ENCODE measurements at places on chromosomes 6 and 20.
A peak's percentile ranks its signal among the peaks of the same experiment; 100 is the strongest.

DNA sequence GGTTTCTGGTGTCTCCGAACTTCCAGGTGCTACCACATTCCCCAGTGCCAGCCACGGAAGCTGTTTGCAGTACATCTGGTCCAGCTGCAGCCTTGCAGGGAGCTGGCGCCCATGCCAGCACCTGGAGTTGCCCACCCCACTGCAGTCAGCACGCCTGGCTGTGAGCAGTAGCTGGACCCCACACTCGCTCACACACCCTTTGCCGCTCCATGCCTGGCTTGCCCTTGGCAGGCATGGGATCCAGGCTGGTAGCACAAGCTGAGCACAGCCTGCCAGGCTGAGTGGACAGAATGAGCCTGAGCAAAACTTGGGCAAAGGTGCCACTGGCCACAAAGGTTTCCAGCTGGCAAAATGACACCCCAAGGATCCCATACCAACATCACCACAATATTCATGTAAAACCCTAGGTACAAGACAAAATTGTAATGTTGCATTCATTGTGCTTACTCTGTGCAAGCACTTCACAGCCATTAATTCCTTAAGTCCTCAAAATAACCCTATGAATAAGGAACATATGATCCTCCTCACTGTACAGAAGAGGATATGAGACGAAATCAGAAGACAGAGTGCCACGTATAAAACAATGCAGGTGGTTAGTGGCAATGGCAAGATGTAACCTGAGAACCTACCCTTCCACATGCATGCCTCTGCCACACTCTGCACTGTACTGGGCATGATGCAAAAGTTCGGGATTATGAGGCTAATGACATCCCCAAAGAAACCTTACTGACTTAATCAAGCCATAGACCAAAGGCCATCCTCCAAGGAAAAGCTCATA is 18.3 kb downstream of the KIF16B start:
- no peak for DNase-seq

- no peak for DNase-seq
These were observed 25.0 kb downstream of the POLR1C start for GRCh38 chr6:43541774-43542471.

DNA sequence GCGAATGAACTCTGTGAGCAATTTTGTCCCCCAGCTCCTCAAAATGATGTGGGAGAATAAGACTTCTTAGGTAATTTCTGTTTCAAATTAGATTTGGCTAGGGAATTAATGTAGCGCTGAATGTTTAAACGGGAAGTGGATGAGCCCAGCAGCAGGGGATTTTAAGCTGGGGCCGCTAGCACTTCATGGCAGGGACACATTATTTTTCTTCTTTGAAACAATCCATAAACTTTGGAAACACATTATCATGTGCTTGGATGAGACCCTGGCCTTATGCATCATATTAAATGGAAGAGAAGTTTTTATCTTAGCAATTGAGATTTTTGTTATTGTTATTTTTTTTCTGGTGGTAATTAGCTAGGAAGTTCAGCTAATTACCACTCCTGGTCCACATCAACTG is 74.2 kb upstream of the FUCA2 start:
- DNase-seq, result no peak

- DNase-seq, result no peak
These were observed 10.9 kb upstream of the SLC22A7 start for GRCh38 chr6:43286980-43287716.

GRCh38 chr6:160331204-160331603 is 17.0 kb upstream of the SLC22A3 start:
- no peak for DNase-seq

GRCh38 chr6:7324520-7324919 is 11.5 kb upstream of the SSR1 start:
- DNase-seq, result peak; percentile 87

GRCh38 chr6:167420858-167421766 is 96.2 kb downstream of the TTLL2 start:
- no peak for DNase-seq

GRCh38 chr6:34865107-34865506 is 22.7 kb downstream of the TAF11 start:
- DNase-seq, result no peak

DNA sequence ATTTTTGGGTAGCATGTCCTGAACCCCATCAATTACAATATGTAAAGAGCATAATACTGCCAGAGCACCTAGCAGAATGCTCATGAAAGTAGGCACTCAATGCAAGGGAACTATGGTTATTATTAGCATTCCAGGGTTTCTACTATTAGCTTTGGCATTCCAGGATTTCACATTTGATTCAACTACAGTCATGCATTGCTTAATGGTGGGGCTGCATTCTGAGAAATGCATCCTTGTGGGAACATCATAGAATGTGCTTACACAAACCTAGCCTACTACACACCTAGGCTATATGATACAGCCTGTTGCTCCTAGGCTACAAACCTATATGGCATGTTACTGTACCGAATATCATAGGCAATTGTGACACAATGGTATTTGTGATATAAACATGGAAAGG is 247.8 kb downstream of the CD83 start:
- no peak for DNase-seq

DNA sequence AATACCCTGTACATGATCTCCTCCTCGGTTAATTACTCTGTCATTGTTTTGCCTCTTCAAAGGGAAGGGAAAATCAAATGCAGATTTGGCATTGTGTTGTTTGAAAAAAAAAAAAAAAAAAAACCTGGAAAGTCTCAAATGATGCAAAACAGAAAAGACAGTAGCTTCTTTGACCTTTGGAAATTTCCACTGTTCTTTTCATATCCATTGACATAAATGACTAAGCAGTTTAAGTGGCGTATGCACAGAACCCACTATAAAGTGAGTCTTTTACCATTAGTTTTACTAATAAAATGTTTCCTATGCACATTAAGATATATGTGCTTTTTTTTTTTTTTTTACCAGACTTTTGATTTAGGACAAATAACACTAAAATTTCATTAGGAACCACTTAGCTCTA is 704.3 kb downstream of the TFAP2A start:
- DNase-seq, result no peak

GRCh38 chr20:547394-547793 is 3.8 kb upstream of the CSNK2A1 start:
- DNase-seq, result no peak

DNA sequence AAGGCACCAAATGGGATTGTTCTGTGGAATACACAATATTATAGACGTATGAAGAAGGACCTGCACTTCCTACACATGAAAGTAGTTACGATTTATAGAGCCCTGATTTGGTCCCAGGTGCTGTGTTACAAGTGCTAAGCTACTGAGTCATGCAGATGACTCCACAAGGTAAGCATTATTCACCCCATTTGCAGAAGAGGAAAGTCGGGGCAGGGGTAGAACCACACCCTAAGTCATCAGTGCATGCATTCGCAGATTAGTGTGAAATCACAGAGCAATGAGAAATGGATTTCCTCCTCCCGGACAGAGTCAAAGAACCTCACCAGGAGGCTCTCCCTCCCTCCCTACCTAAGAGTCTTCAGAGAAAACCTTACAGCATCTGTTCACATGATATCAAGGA is 279.5 kb downstream of the LRFN2 start:
- DNase-seq, result no peak

DNA sequence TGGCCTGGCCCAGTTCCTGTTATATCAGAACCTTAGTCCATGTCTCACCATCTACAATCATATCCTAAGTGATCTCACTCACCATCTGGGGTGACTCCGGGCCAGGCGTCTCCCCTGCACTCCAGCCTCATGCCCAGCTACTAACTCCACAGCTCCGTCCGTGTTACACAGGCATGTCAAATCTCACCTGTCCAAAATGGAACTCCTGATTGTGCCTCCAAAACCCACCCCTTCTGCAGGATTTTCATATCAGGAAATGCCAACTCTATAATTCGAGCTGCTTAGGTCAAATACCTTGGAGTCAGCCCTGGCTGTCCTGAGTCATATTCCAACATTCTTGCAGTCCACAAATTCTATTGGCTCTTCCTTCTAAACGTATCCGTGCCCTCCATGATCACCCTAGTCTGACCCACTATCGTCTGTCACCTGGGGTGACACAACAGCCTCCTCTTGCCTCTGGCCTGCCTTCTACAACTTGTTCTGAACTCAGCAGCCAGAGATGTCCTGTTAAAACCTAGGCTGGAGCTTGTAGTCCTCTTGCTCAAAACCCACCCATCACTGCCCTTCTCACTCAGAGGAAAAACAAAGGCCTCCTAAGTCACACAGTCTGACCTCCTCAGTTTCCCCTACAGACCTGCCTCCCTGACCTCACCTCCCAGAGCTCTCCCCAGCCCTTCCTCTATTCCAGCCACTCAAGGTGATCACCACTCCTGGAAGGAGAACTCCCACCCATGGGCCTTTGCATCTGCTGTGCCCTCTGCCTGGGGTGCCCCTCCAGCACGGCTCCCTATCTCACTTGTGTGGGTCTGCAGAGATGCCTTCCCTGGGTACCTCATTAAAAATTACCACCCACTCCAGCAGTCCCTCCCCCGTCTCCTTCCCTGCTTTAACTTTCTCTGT is 85.3 kb upstream of the SIRPA start:
- no peak for DNase-seq

Measured in inflammatory macrophage treated with lipopolysaccharide for 1 hour (primary cell).